Putamen (tissue), 1 donor: ENCODE measurements at places on chromosomes 16 and 17.

DNA sequence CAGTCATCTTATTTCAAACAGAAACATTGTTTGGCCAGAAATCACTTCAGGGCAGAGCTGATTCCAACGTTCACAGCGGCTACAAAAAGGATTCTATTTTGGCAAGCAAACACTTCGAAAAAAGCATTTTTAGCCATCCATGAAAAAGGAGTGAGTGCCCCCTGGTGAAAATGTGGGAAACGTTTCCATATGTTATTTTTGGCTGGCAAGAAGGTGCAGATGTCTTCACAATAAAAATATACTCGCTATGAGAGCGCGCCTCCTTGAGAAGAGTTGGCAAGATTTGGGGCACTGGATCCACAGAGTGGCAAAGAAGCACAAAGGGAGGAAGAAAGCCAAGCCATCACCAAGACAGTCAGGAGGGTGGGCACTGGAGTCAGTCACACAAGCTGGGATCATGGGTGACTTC, 191.1 kb downstream of the CHD9NB start:
- no peak for DNase-seq

GRCh38 chr17:76888661-76889060, 20.5 kb downstream of the MGAT5B start:
- DNase-seq = no peak

DNA sequence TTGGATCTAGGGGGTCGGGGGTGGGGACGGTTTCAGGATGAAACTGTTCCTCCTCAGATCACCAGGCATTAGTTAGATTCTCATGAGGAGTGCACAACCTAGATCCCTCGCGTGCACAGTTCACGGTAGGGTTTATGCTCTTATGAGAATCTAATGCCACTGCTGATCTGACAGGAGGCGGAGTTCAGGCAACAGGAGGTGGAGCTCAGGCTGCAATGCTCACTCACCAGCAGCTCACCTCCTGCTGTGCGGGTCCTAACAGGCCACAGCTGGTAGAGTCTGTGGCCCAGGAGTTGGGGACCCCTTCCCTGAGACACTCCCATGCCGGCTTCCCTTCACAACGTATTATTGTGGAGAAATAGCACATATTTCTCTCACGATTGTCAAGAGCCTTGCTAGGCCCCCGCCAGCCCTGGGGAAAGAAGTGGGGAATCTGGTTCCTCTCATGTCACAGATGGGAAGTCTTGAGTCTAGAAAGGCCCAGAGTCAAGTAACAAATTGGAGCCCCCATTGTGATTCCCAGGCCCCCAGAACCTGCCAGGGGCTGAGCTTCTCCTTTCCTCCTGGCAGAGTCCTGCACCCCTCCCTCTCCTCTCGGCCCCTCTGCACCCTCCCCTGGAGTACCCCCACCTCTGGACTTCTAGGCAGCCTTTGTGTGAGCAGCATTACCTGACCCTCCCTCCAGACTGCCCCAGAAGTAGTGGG, 6.1 kb upstream of the KRT14 start:
- no peak for DNase-seq

DNA sequence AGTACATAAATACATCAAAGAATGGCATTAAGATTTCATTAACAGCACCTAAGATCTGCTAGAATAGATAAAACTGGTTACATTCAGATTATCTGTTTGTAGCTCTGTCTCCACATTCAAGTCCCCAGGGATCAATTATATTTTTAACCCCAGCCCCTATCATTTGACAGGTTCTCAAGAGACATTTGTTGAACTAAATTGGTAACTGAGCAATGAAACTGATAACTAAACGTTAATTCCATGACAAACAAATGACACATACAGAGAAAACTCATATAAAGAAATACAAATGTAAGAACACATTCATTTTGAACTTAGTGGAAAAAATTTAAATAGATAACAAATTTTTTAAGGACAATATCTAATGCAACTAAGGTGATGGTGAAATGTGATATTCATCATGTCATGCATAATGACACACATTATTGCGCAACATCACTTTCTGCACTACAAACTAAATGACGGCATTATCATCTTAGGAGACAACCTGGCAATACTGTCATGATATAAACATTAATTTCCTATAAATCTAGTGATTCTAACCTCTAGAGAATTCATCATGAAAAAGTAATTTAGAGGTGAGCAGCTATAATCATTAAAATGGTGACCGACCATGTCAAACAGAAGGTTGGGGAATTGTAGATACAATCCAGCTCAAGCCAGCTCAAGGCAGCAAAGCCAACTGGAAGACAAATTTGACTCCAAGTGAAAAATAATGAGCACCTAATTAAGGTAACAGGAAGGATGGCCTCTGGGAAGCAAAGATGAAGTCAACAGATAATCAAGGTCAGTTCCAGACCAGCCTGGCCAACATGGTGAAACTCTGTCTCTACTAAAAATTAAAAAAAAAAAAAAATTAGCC, 9.5 kb downstream of the ARHGAP17 start:
- no peak for DNase-seq

DNA sequence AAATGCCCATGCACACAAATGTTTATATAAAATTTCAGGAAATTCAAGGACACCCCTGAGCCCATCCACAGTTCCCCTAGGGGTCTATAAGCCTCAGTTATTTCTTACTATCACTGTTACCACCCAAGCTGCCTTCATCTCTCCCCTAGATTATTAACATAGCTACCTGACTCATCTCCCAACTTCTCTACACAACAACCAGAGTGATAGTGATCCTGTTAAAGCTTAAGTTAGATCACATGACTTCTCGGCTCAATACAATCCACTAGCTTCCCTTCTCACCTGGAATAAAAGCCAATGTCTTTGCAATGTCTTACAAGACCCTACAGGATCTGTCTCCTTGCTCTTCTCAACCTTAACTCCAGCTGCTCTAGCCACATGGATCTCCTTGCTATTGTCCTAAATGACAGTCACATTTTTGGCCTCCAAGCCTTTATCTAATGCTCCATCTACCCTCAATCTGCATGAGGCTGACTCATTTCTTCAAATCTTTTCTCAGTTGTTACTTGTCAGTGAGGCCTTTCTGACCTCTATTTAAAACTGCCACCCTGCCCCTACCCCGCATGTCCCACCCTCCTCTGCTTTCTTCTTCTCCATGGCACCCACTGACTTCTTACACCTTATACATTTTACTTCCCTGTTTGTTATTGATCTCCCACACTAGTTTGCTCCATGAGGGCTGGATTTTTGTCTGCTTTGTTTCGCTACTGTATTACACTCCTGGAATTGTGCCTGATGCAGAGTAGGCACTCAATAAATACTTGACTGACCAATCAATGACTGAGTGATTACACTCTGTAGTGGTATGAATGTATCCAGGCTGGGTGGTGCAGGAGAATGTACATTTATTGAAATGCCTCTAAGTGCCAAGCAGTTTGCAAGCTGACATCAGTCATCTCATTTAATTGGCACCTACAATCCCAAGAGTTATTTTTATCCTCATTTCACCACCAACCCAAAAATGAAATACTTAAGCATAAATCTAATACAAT, 5.2 kb upstream of the LIG3 start:
- no peak for DNase-seq

DNA sequence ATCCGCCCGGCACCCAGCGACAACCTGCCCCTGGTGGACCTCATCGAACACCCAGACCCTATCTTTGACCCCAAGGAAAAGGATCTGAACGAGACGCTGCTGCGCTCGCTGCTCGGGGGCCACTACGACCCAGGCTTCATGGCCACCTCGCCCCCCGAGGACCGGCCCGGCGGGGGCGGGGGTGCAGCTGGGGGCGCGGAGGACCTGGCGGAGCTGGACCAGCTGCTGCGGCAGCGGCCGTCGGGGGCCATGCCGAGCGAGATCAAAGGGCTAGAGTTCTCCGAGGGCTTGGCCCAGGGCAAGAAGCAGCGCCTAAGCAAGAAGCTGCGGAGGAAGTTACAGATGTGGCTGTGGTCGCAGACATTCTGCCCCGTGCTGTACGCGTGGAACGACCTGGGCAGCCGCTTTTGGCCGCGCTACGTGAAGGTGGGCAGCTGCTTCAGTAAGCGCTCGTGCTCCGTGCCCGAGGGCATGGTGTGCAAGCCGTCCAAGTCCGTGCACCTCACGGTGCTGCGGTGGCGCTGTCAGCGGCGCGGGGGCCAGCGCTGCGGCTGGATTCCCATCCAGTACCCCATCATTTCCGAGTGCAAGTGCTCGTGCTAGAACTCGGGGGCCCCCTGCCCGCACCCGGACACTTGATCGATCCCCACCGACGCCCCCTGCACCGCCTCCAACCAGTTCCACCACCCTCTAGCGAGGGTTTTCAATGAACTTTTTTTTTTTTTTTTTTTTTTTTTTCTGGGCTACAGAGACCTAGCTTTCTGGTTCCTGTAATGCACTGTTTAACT, 1.0 kb downstream of the NOG start:
- DNase-seq = no peak

DNA sequence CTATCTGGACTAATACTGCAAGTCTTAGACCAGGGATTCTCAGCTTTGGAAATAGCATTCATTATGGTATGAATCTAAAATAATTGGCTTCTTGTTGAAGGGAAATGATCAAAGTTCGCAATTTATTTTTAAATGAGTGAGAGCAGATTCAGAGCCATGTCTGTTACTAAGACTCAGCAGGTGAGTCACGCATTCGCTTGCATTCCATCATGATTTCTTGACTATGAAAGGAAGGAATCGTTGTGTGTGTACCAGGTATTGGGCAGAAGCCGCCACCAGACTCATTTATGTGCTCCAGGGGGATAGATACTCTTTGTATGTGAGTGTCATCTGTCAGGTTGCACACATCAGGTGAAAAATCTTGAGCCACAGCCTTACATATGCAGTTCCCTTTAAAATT, 10.8 kb downstream of the GSG1L2 start:
- DNase-seq = no peak

GRCh38 chr17:53032861-53033271, 789.9 kb upstream of the KIF2B start:
- no peak for DNase-seq

- DNase-seq = no peak
These were observed 12.9 kb downstream of the RDM1 start for GRCh38 chr17:35917519-35918213.

- DNase-seq = peak; percentile 90
These were observed at the start of gene TMC7 for GRCh38 chr16:18983565-18984434. Gene TMC7, plus strand, starts transcription at chr16:18983934. Its CDS starts 130 bp downstream, at chr16:18984064.

GRCh38 chr17:34525651-34526050, 53.7 kb upstream of the TMEM132E start:
- no peak for DNase-seq

DNA sequence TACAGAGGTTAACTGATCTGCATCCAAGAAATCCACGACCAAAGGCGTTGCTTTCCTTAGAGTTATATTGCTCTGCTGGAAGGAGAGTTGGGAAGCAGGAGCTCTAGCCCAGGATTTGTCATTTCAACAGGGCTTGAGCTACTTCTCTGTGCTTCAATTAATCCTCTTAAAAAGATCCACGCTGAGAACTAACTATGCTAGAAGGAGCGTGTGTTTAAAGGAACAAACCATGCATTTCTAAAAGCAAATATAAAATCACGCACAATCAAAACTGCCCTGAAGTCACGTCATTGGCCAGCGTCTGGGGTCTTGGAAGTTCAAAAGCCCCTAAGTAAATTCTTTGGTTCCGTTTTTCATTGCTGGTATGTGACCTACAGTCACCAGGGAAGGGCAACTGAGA, 1.1 kb downstream of the ARL6IP1 start:
- no peak for DNase-seq

DNA sequence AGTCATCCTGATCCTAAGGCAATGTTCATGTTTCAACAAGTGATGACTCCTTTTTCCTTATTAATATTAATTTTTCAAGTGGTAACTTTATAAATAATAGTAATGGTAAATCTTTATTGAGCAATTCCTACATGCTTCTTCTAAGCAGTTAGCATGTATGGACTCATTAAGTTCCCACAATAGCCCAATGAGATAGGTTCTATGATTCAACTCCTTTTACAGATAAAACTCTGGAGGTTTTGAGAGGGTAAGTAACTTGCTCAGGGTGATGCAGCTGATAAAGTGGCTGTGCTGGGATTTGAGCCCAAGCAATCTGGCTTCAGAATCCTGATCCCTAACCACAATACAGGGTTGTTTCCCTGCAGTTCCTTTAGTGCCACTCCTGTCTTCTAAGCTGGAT, 25.3 kb downstream of the SLC47A1 start:
- DNase-seq = no peak

- no peak for DNase-seq
These were observed 989.0 kb downstream of the CDH11 start for GRCh38 chr16:64132759-64133361.

- no peak for DNase-seq
These were observed 283.0 kb upstream of the MAF start for GRCh38 chr16:79883494-79883893.

DNA sequence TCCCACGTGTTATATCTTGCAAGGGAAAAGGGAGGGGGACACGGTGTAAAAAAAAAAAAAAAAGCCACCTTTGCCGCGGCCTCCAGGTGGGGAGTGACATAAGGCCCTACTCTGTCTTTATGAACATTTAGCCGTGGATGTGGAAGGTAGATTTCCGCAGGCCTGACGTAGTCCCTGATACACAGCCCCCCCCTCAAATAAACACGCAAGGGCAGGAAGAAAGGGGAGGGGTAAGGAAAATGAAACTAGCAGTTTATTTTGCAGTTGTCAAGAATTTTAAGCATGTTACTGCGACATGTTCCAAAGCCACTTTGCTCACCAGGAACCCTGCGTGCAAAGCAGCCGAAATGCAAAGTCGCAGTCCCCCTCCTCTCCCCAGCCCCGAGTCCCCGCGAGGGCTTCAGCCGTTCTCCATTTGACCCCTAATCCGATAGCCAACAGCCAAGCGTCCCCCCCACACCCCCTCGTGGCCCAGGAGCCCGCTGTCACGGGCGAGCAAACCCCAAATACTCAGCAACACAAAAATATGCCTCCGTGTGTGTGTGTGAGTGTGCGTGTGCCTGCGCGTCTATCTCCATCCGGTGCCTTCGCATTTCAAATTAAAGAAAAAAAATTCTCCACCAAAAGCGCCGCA, 1.2 kb downstream of the CBX4 start:
- DNase-seq = no peak

GRCh38 chr17:81398176-81398831, 3.0 kb downstream of the BAHCC1 start:
- DNase-seq = no peak

DNA sequence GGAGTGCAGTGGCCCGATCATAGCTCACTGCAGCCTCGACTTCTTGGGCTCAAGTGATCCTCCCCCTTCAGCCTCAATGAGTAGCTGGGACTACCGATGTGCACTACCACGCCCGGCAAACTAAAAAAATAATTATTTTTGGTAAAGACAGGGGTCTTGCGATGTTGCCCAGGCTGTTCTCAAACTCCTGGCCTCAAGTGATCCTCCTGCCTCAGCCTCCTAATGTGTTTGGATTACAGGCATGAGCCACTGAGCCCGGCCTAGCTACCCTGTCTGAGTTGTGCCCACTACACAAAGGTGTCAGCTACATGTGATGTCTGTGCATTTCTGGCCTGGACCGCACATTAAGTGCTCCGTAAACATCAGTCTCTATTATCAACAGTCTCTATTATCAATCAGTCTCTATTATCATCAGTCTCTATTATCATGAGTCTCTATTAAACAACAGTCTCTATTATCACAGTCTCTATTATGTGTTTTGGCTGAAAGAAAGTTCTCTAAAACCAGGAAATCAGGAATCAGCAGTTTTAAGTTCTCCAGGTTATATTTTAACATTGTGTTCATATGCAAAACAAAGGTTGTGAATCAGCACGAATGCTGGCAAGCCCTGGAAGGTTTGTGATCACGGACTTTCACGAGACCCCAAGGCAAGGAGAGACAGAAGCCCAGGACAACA, 721 bp upstream of the WWOX start:
- DNase-seq = no peak
